Right cardiac atrium (tissue), 5 donors: ENCODE measurements at places on chromosomes 4 and X. TPM values are rescaled to one million over a fixed set of nuclear protein-coding genes. Genes with fewer than 3 reads are reported as not detected.

FHDC1 gene
- 0.25 TPM for polyA plus RNA-seq

SPOCK3 gene
- 0.11 TPM for polyA plus RNA-seq

HMGN5 gene
- 18.4 TPM for polyA plus RNA-seq

FOXR2 gene
- not detected for polyA plus RNA-seq

TEX13D gene
- not detected for polyA plus RNA-seq

MAGEA11 gene
- polyA plus RNA-seq = not detected

FGF13 gene
- 5.8 TPM for polyA plus RNA-seq

CORIN gene
- polyA plus RNA-seq = 66.2 TPM

MFSD8 gene
- polyA plus RNA-seq = 5.9 TPM

XK gene
- polyA plus RNA-seq = 3.4 TPM

PPEF2 gene
- polyA plus RNA-seq = not detected

QRFPR gene
- polyA plus RNA-seq = 0.48 TPM

ERVMER34-1 gene
- 2.3 TPM for polyA plus RNA-seq

C4orf50 gene
- polyA plus RNA-seq = 0.02 TPM

SMIM10L2A gene
- polyA plus RNA-seq = 5.1 TPM

NUP62CL gene
- polyA plus RNA-seq = 0.52 TPM

CXXC4 gene
- 2.5 TPM for polyA plus RNA-seq

SLC49A3 gene
- polyA plus RNA-seq = 10.6 TPM

MMAA gene
- 3.4 TPM for polyA plus RNA-seq

ABCE1 gene
- 15.7 TPM for polyA plus RNA-seq

SPANXB1 gene
- not detected for polyA plus RNA-seq

CXCL11 gene
- 0.07 TPM for polyA plus RNA-seq

HPGDS gene
- 0.48 TPM for polyA plus RNA-seq

POU3F4 gene
- polyA plus RNA-seq = not detected

ING2 gene
- polyA plus RNA-seq = 10.1 TPM

DCAF8L2 gene
- not detected for polyA plus RNA-seq

TGIF2LX gene
- not detected for polyA plus RNA-seq

DSPP gene
- polyA plus RNA-seq = not detected

CTAG1B gene
- not detected for polyA plus RNA-seq

CXorf65 gene
- polyA plus RNA-seq = not detected

REPS2 gene
- 3.4 TPM for polyA plus RNA-seq

MAGEB3 gene
- not detected for polyA plus RNA-seq

IL15 gene
- polyA plus RNA-seq = 4.7 TPM

BTK gene
- polyA plus RNA-seq = 0.88 TPM

TBX22 gene
- polyA plus RNA-seq = 0.07 TPM

GPC3 gene
- 7.0 TPM for polyA plus RNA-seq

NPNT gene
- polyA plus RNA-seq = 4.8 TPM

CT55 gene
- not detected for polyA plus RNA-seq

COX18 gene
- polyA plus RNA-seq = 17.7 TPM

CXCL10 gene
- polyA plus RNA-seq = 0.18 TPM

ZNF711 gene
- 3.6 TPM for polyA plus RNA-seq

ADH1B gene
- 164 TPM for polyA plus RNA-seq

ADH1C gene
- polyA plus RNA-seq = 4.3 TPM

SMPX gene
- 714 TPM for polyA plus RNA-seq

LRP2BP gene
- 1.3 TPM for polyA plus RNA-seq

KLF8 gene
- 5.2 TPM for polyA plus RNA-seq

BMX gene
- 4.7 TPM for polyA plus RNA-seq

FAM3A gene
- 68.6 TPM for polyA plus RNA-seq
